ENCODE measurements at places on chromosomes 4 and X.

- no peak for DNase-seq
Measured at GRCh38 chrX:2863646-2864045, 34.9 kb downstream of the GYG2 start.

GRCh38 chr4:86670756-86671155, 76.6 kb downstream of the PTPN13 start:
- no peak for DNase-seq

DNA sequence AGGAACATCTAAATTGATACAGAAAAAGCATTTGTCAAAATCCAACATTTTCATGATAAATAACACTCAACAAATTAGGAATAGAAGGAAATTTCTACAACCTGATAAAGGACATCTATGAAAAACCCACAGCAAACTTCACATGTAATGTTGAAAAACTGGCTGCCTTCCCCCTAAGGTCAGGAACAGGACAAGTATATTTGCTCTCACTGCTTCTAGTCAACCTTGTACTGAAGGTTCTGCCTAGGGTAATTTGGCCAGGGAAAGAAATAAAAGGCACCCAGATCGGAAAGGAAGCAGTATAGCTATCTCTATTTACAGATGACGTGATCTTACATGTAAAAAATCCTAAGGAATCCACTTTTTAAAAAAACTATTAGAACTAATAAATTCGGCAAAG, 97.1 kb upstream of the USP9X start:
- no peak for DNase-seq

DNA sequence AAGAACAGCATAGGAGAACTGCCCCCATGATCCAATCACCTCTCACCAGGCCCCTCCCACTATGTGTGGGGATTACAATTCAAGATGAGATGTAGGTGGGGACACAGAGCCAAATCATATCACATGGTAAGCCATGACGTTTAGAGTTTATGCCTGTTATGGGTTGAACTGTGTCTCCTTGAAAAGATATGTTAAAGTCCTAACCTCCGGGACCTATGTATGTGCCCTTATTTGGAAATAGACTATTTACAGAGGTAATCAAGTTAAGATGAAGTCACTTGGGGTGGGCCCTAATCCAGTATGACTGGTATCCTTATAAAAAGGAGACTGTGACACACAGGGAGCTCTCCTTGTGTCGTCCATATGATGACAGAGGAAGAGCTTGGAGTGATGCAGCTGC, 25.2 kb upstream of the SLC2A9 start:
- no peak for DNase-seq

GRCh38 chrX:104697294-104697693, 131.3 kb downstream of the IL1RAPL2 start:
- DNase-seq: no peak

GRCh38 chrX:154082396-154083125, 15.0 kb downstream of the MECP2 start:
- DNase-seq: no peak

- DNase-seq: no peak
Measured at GRCh38 chr4:140019619-140020347, 134.2 kb downstream of the MAML3 start.

DNA sequence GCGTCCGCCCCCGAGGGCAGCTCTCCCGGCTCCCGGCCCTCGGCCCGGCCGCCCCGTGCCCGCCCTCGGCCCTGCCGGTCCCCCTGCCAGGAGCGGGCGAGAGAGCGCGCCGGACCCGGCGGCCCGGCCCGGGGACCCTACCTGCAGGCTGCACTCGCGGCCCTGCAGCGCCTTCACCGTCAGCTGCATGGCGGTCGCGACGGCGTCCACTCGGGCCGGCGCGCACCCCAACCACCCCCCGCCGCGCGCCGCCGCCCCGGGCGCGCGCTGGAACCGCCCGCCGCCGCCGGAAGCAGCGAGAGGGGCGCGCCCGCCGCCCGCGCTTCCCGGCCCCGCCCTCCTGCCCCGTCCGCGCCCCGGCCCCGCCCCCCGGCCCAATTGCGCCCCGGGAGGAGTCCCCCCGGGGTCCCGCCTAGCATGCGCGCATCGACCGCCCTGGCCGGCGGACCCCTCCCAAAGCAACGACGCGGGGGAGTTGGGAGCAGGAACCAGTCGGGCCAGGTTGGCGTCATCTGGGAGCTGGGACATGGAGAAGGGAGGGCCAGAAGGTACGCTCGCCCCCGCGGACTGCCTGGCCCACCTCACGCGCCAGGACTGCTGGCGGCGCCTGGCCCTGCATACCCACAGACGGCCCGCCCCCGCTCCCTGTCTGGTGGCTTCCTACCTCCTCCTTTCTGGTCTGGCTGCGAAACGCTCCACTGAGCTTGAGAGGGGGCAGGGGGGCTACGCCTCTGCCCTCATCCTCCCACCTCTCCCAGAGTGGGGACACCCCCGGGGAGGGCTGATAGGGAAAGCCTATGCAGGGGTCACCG, at the start of gene UBL4A:
Gene UBL4A (minus strand): TSS at position 220 of the 812 bp plus-strand sequence. CDS start 31 bp downstream, at position 189.
- peak; percentile 48 for DNase-seq

DNA sequence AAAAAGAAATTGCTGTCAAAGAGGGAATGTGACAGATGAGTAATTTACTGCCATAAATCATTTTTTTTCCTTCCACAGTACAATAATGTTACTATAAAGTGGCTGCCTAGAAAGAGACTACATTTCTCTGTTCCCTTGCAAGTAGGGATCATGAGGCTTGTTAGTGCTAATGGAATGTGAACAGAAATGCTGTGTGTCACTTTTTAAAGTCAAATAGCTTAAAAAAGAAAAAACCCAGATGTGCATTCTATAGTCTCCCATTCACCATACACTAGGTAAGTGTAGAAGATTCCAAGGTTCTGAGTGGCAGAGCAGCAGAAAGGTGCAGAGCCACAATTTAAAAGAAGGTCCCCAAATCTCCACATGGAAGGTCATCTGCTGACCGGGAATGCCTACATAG, 328.4 kb downstream of the CAMK2D start:
- DNase-seq: no peak

DNA sequence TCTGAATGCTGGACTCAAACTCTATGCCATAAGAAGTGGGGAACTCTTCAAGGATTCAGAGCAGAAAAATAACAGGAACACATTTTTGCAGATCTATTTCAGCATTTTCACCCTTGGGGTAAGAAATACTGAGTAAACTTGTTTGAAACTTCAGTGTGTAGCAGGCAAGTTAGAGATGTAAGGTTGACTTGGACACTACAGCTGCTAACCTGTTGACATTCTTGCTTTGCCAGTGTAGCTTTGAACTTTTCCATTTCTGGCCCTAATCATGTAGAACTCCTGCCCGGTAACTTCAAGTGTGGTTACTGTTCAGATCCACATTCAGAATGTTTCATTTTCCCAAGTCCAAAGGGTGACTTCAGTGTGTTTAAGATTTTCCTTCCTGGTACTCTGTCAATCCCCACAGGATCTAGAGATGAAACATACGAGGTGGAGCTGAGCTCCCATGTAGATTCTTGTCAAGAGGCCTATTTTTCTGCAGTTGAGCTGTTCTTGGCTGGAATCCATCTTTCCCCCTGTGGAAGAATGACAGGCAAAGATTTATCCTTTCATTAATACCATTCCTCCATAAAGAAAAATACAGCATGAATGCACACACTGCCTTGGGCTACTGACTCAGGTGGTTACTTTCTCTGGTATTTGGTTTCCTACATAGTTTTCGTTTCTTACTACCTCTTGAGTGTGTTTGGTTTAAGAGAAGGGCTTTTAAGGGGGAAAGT, 34.1 kb downstream of the FHDC1 start:
- no peak for DNase-seq

- DNase-seq: no peak
Measured at GRCh38 chr4:24975510-24975909, 55.2 kb downstream of the LGI2 start.

DNA sequence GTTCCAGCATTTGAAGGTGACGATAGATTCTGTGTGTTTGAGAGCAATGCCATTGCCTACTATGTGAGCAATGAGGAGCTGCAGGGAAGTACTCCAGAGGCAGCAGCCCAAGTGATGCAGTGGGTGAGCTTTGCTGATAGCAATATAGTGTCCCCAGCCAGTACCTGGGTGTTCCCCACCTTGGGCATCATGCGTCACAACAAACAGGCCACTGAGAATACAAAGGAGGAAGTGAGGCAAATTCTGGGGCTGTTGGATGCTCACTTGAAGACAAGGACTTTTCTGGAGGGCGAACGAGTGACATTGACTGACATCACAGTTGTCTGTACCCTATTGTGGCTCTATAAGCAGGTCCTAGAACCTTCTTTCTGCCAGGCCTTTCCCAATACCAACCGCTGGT, 142.0 kb downstream of the PLS3 start:
- DNase-seq: no peak

DNA sequence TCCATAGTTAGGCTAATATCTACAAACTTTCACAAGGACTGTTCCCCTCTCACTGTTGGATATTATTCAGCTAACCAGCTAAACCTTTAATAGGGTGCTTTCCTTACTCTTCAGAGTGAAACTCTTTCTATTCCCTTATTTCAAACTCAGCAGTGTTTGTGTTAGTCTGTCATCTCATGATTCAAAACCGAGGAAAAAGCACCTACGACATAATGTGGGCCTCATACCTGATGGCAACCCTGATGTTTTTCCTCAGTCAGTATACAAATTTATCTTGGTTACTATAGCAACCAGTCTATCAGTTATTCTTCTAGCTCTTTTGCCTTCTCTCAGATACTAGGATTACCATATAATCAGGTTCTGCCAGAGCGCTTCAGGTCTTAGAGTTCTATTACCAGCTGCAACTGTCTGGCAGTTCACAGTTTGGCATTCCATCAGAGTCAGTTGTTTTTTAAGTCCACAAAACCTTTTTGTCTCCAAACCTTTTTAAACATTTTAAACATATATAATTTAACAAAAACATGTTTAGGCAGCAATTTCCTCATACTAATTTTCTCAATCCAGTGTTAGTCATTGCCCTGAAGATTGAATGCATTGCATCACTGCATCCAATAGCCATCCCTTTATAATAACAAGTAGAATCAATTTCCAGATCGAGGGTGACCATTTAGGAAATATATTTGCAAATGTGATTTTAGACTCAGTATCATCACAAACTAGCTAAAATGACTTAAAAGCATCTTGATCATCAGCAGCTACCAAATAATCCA, 7.4 kb downstream of the WDR44 start:
- DNase-seq: no peak

DNA sequence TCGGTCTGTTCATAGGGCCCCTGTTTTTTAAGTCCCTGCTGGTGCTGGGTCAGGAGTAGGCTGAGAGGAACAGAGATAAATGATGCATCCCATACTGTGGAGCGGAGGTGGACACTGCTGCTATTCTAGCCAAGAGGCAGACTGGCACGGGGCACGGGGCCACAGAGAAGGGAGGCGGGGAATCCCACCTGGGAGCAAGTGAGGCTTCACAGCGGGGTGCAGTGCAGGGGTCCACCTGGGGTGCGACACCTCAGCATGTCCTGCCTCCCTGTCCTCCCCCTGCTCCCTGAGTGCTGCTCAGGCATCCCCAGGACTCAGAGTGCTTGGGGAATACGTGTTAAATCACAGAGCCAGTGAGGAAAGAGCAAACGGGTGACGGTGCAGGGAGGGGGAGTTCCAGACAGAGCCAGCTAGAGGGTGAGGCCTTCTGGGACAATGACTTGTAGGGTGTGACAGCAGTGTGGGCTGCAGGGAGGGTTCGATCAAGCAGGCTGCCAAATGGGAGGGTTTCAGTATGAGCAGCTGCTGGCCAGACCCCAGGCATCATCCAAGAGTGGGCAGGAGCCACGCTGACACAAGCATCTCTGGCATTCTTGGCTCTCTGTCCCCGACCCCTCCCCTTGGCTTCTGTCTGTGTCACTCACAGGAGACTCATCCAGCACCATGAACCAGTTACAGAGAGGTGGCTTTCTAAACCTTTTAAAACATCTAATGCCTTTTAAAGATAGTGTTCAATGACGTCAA, 13.7 kb upstream of the HTRA3 start:
- DNase-seq: no peak

GRCh38 chr4:119050527-119051090, 85.0 kb upstream of the MYOZ2 start:
- DNase-seq: no peak

DNA sequence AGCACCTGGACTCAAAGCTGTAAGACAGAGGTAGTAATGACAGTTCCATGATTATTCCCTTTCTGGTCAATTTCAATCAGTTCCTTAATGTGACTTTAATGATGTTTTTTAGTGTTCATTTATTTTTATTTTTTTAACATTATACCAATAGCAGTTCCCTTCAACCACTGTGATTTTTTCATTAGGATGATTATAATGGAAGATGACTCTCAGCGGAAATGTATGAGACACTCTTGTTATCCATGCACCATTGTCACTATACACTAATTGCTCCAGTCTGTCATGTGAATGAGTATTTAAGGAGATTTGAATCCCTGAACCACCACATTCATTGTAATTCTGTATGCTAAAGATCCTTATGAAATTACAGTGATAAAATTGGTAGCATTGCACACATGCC, 2102.3 kb upstream of the AGA start:
- DNase-seq: no peak

DNA sequence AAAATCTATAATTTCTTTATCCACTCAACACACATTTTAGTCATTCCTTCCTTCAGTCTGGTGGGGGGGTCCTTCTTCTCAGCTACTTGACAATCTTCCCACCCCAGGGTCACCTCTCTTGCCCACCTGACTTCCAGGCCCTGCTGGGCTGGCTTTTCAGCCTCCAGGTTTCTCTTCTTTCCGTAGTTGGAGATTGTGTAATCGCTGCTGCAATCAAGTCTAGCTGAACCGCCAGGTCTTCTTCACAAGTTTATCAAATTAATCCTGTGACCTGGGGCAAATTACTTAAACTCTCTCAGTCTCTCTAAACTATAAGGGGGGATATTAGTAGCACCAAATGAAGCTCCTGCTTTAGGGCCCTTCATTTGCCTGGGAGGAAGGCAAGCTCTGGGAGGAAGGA, 102.9 kb upstream of the TNIP3 start:
- no peak for DNase-seq

- no peak for DNase-seq
Measured at GRCh38 chrX:18542131-18542530, 116.7 kb downstream of the CDKL5 start.

GRCh38 chrX:132834741-132835140, 123.7 kb downstream of the HS6ST2 start:
- peak; percentile 73 for DNase-seq

- DNase-seq: no peak
Measured at GRCh38 chrX:38009641-38010040, 3.3 kb downstream of the SYTL5 start.

GRCh38 chr4:76987153-76987591, 37.6 kb downstream of the SEPTIN11 start:
- DNase-seq: no peak

DNA sequence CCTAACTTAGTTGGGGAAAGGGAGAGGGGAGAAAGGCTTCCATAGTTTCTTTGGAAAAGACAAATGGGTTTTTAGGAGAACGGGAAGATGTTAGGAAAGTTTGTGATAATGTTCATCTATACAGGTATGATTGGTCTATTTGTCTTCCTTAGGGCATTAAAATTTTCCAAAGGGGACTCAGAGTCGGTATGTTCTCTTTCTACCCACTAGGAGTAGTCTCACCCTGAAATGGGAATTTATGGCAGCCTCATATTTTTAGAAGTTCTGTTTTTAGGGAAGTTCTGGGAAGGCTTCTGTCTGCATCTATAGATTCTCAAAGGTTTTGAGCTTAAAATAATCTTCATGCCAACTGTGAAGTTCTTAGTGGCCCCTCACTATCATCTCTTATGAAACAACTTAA, 637.3 kb downstream of the ADGRL3 start:
- DNase-seq: no peak
